Cerebellum (tissue), 4 donors: ENCODE measurements at places on chromosomes 4 and X. TPM values are rescaled to one million over a fixed set of nuclear protein-coding genes. Genes with fewer than 3 reads are reported as not detected.

The FRG2 gene
- total RNA-seq = not detected

The CT45A3 gene
- total RNA-seq = not detected

The WDR44 gene
- total RNA-seq = 23.0 TPM

The HPSE gene
- 1.7 TPM for total RNA-seq

The NHSL2 gene
- 5.4 TPM for total RNA-seq

The ATP1B4 gene
- not detected for total RNA-seq

The ADH1A gene
- not detected for total RNA-seq

The ANTXR2 gene
- total RNA-seq = 33.4 TPM

The GAGE12J gene
- total RNA-seq = not detected

The PRR32 gene
- total RNA-seq = not detected

The TMPRSS11E gene
- total RNA-seq = not detected

The SPOCK3 gene
- total RNA-seq = 66.6 TPM

The OTUD6A gene
- total RNA-seq = not detected

The GSX2 gene
- not detected for total RNA-seq

The VSIG4 gene
- total RNA-seq = 16.9 TPM

DNA sequence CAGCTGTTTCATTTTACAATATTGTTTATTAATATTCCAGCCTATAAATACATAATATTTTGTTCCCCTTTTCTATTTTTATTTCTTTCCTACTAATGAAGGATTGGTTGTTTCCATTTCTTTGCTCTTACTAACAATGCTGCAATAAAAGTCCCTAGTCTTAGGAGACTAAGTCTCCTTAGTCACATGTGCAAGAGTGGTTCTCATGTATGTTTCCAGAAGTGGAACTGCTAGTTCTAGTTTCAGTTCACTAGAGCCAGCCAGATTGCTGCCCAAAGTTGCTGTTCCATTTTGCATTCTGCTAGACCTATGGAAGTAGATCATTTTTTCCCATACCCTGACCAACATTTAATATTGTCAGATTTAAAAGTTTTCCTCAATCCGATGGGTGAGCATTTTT lies 44.3 kb downstream of the CNGA1 start:
- no peak for DNase-seq

- DNase-seq = no peak
These were observed 17.3 kb downstream of the STIM2 start for GRCh38 chr4:26877961-26878360.

DNA sequence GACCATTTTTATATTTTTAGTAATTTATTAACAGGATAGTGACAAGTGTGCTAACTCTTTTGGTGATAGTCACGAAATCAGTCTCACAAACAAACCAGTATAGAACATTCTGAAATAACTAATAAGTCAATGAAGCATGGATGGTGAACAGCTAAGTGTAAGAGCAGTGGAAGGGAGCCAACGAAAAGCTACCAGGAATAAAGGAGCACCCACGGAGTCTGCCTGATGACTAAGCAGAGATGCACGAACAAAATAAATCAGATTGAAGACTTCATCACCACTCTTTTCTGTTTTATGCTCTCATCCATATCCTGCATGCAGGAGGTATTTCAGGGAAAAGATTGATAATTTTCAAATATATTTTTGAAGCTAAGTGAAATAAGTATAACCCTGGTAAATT lies 891.1 kb upstream of the HS3ST1 start:
- DNase-seq = no peak

DNA sequence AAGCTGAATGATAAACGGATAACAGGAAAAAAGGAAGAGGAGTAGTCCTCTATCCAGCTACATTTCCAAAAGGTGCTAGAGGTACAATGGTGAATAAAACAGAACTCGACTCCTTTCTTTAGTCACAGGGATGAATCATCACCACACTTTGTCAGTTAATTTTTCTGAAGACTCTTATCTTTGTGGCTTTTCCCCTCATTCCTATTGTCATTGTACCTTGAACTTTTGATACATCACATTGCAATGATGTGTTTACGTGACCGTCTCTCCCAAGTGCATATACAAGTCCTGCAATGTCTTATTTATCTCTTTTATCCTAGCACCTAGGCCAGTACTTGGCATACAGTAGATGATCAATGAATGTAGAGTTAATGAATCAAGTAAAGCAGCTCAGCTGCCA lies 134.7 kb downstream of the LHFPL1 start:
- no peak for DNase-seq

DNA sequence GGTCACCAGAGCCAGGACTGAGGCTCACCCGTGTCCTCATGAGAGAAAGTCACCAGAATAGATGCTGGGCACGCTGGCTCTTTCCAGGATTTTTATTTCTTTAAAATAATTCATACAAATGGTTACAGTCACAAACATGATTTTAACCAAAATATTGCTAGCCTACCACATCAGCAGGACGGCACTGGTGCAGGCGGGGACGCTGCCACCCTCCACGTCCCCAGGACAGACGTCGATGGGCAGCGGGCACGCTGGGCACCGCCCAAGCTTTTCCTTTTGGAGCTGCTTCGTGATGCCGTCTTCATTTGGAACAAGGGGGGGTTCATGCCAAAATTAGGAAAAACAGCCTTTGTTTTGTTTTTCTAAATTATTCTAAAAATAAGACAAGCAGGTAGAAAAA lies 37.6 kb downstream of the CTBP1 start:
- no peak for DNase-seq

DNA sequence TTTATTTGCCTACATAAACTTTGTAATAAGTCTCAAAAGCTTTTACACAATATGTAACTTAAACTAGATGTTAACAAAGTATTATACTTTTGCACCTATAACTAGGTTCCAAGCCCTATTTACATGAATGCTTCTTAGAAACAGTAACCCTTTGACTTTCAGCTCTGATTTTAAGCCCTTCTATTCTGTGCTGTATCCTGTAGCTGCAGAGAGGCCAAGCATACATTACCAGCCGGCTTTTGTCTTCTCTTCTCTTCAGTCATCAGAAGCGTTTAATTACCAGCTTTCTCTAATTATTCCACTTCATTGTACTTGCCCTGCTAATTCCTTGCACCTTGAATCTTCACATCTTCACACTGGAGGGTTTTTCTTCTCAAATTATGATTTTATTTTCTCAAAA lies 403.1 kb downstream of the PDGFC start:
- DNase-seq = no peak

DNA sequence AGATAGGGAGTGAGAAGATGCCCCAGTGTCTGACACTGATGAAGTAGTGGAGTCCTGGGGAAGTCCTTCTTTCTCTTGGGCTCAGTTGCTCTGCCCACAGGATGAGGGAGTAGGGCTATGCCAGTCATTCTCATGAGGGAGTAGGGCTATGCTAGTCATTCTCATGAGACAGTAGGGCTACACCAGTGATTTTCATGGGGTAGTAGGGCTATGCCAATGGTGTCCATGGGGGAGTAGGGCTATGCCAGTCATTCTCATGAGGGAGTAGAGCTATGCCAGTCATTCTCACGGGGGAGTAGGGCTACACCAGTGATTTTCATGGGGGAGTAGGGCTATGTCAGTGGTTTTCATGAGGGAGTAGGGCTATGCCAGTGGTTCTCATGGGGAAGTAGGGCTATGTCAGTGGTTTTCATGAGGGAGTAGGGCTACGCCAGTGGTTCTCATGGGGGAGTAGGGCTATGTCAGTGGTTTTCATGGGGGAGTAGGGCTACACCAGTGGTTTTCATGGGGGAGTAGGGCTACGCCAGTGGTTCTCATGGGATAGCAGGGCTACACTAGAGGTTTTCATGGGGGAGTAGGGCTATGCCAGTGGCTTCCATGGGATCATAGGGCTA lies 43.3 kb upstream of the SOD3 start:
- no peak for DNase-seq

- no peak for DNase-seq
These were observed 26.2 kb downstream of the ATXN3L start for GRCh38 chrX:13293700-13294099.

- DNase-seq = no peak
These were observed 226.3 kb downstream of the PACRGL start for GRCh38 chr4:20926529-20926928.

GRCh38 chr4:2931512-2932301 lies 31.5 kb downstream of the NOP14 start:
- DNase-seq = no peak

GRCh38 chr4:125994430-125994829 lies 679.7 kb downstream of the FAT4 start:
- no peak for DNase-seq

GRCh38 chr4:58688568-58688967 lies 1578.4 kb upstream of the IGFBP7 start:
- DNase-seq = no peak

DNA sequence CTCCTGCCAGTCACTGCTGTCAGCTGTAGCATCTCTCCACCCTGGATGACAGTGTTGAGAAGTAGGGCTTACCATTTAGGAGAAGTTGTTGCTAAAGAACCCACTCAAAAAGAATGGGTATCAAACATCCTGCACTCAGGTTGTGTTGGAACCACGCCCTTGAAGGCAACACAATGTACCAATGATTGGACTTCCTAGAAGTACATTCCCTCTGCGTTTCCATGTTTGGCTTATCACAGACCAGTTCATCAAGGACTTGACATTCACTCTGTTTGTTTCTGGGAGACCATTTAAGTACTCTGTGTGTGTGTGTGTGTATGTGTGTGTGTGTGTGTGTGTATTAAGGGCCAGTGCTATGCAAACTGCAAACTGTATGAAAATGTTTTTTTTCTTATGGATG lies 200.6 kb upstream of the GATB start:
- DNase-seq = no peak

DNA sequence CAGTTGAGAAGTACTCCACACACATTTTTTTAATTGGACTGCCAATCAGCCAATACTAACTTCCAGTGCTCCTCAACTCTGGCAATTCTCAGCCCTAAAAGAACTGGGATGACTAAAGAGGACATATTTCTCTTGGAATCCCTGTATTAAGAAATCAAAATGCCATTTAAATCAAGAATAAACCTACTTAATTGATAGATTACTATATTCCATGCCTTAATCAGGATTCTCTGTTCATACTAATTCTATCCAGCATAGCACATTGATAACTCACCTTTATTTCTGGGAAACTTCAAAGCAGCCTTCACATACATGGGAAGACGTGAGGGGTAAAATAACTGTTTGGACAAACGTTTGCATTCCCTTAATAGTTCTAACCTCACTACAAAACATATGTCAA lies 93.0 kb upstream of the DKK2 start:
- no peak for DNase-seq

DNA sequence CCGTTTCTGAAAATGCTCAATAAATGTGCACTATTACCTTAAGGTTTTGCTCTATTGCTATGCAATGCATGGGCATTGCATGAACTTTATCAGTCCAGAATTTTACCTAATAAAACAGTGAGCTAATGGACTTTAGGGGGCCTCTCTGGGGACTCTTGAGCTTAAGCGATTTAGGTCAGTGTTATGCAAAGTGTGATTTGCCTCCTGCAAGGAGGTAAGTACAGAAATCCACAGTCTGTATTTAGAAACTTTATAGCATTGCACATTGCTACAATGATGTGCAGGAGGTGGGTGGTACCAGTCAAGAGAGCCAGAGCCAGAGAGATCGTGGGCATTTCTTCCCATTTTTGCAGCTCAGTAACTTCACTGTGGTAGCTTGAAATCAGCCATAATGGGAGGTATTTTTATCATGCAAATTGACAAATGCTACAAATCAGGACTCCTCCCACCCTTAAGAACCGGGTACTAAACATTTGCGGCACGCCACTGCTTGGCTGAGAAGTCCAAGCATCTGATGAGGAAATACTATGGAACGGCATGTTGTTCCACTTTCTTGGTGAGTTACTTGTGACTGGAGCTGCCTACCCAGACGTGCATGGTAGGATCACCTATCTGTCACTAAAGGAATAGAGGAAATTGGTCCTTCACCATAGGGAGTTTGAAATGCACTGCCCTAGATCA lies 174.6 kb upstream of the PGRMC2 start:
- DNase-seq = no peak

GRCh38 chrX:10556405-10556804 lies 64.0 kb downstream of the MID1 start:
- no peak for DNase-seq

DNA sequence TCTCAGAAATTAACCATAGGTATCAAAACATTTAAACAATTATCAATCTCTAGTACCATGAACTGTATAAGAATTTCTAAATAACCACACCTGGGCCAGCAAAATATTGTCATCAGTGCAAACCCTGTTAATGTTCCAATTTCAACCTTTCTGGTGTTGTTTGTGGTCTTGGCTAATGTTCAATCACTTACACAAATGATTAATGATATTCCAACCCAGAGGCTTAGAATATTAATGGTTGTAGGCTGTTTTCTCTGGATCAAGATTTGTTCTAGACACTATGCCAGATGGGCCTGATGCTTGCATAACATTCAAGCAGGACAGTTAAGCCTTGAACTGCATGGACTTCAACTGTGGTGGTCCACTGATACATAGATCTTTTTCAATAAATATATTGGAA lies 69.1 kb downstream of the HS3ST1 start:
- DNase-seq = no peak

GRCh38 chr4:114582621-114583020 lies 16.0 kb upstream of the UGT8 start:
- DNase-seq = no peak

GRCh38 chr4:41943506-41943905 lies 8.3 kb downstream of the TMEM33 start:
- DNase-seq = no peak

GRCh38 chr4:80434238-80434637 lies 98.7 kb downstream of the CFAP299 start:
- DNase-seq = no peak

DNA sequence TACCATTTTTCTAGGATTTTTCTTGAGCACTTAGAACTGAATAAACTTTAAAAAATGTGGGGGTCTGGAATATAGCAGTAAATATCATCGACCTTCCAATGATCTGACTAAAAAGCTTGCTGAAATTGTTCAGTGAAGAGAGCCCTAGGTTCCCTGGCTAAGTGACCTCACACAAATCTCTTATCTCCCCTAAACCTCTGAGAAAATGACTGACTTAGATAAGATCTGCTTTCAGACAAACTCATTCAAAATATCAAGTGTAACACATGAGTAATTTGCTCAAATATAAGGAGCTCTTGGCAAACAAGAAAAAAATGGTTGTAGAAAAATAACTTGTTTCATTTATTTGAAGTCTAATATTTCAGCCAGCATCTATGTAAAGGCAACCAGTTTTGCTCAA lies 441.7 kb upstream of the SLIT2 start:
- no peak for DNase-seq

- DNase-seq = no peak
These were observed 74.4 kb downstream of the CASP3 start for GRCh38 chr4:184574861-184575260.

- peak; percentile 39 for DNase-seq
These were observed 55.1 kb upstream of the BCOR start for GRCh38 chrX:40152741-40153344.

- no peak for DNase-seq
These were observed 96.0 kb upstream of the RAB40AL start for GRCh38 chrX:102840871-102841705.

DNA sequence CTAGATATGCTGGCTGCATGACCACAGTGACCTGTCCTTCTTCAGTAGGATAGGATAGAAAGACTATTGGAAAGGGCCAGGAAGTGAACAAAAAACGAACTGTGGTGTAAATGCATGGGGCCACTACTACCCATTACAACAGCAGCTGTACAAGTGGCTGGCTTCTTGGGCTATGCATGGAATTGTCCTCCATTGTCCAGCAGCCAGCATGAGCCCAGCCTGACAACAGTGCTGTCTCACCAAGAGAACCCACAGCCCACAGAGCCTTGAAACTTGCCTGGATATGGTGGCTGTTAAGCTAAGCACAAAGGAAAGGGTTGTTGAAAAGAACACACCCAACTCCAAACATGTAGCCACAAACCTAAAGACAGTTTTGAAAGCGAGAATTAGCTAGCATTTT lies 330.2 kb upstream of the F9 start:
- no peak for DNase-seq
